Fibroblast of lung (primary cell): ENCODE measurements at places on chromosomes 12 and 14. TPM values are rescaled to one million over a fixed set of nuclear protein-coding genes. Genes with fewer than 3 reads are reported as not detected.

- no peaks in the 10 kb centered on the region for H3K4me1 ChIP-seq
- H3K27me3 ChIP-seq: no peaks in the 10 kb centered on the region
- no peak overlapping the region for H3K4me3 ChIP-seq
- H3K36me3 ChIP-seq: no peaks in the 10 kb centered on the region
- no peak for DNase-seq
These were observed 125.0 kb upstream of the DYRK2 start for GRCh38 chr12:67523538-67523937.

DNA sequence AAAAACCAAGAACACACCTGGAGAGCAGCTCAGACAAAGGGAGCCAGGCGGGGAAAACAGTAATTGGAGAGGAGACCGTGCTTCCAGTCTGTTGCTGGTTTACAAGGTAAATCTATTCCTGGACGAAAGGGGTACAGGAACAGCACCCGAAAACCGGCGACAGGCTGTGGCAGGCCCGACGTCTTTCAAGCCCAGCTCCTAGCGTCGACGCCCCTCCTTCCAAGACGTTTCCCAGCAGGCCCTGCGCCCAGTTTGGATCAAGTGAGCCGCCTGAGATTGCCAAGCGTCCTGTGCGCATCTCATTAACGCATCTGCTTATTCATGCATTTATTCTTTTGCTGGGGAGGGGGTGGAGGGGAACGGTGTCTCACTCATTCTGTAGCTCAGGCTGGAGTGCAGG is 1.4 kb downstream of the C12orf56 start:
- peaks cover 2% of the 10 kb centered on the region for H3K4me1 ChIP-seq
- no peak for DNase-seq
- H3K27me3 ChIP-seq: no peaks in the 10 kb centered on the region
- no peak overlapping the region for H3K27ac ChIP-seq

- H3K4me1 ChIP-seq: no peaks in the 10 kb centered on the region
- no peaks in the 10 kb centered on the region for H3K36me3 ChIP-seq
- H3K27ac ChIP-seq: no peak overlapping the region
These were observed 40.8 kb downstream of the PAX9 start for GRCh38 chr14:36702474-36702873.

GRCh38 chr12:125100551-125101434 is 35.6 kb downstream of the AACS start:
- H3K27ac ChIP-seq: no peak overlapping the region
- peaks cover 7% of the 10 kb centered on the region for H3K36me3 ChIP-seq
- no peaks in the 10 kb centered on the region for H3K4me1 ChIP-seq
- DNase-seq: no peak
- no peak overlapping the region for H3K4me3 ChIP-seq

- H3K4me3 ChIP-seq: no peak overlapping the region
- no peaks in the 10 kb centered on the region for H3K27me3 ChIP-seq
- no peak for DNase-seq
- H3K36me3 ChIP-seq: no peaks in the 10 kb centered on the region
- no peak overlapping the region for H3K27ac ChIP-seq
These were observed 49.0 kb upstream of the DIO3 start for GRCh38 chr14:101512376-101512695.

- H3K27me3 ChIP-seq: no peaks in the 10 kb centered on the region
- H3K4me1 ChIP-seq: no peaks in the 10 kb centered on the region
- H3K36me3 ChIP-seq: no peaks in the 10 kb centered on the region
- H3K27ac ChIP-seq: no peak overlapping the region
- no peak overlapping the region for H3K4me3 ChIP-seq
- no peak for DNase-seq
These were observed 46.1 kb downstream of the DIO2 start for GRCh38 chr14:80164991-80165721.

GRCh38 chr14:32477396-32477795 is 148.3 kb downstream of the AKAP6 start:
- no peaks in the 10 kb centered on the region for H3K27me3 ChIP-seq
- no peaks in the 10 kb centered on the region for H3K36me3 ChIP-seq
- H3K4me3 ChIP-seq: no peak overlapping the region
- H3K27ac ChIP-seq: no peak overlapping the region
- H3K4me1 ChIP-seq: peaks cover 4% of the 10 kb centered on the region

GRCh38 chr12:32139064-32139421 is 32.4 kb downstream of the BICD1 start:
- no peak overlapping the region for H3K4me3 ChIP-seq
- peak overlapping the region; percentile 54 for H3K27ac ChIP-seq
- no peaks in the 10 kb centered on the region for H3K27me3 ChIP-seq
- no peaks in the 10 kb centered on the region for H3K36me3 ChIP-seq
- peak; percentile 69 for DNase-seq

DNA sequence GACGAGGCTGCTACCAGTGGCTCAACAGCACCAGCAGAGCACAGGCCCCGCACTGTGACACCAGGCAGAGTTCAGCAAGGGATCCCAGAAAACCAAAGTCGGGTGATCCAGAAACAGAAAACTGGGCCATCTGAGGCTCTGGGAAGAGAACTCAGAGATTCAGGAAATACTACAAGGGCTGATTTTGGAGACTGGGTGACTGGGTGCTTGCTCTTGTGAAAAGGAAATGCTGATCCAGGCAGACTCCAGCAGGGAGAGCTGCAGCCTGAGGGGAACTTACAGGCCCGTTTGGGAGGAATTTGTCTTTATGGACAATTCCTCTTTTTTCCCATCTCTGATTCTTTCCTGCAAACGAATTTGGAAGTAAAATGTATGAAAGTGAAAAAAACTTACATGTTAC is 28.2 kb downstream of the FOXN3 start:
- no peaks in the 10 kb centered on the region for H3K36me3 ChIP-seq
- peak; percentile 50 for DNase-seq
- H3K4me3 ChIP-seq: no peak overlapping the region
- H3K27ac ChIP-seq: no peak overlapping the region

EIF2S1 gene
- total RNA-seq: 152 and 180 TPM in 2 replicates

KSR2 gene
- total RNA-seq: not detected in 2 replicates

GRCh38 chr14:72155379-72155993 is 223.3 kb downstream of the RGS6 start:
- no peak for DNase-seq
- H3K27me3 ChIP-seq: no peaks in the 10 kb centered on the region
- H3K27ac ChIP-seq: no peak overlapping the region
- no peaks in the 10 kb centered on the region for H3K4me1 ChIP-seq
- no peak overlapping the region for H3K4me3 ChIP-seq

- peak overlapping the region; percentile 88 for H3K27ac ChIP-seq
- DNase-seq: peak; percentile 63
- H3K27me3 ChIP-seq: peaks cover 5% of the 10 kb centered on the region
- H3K4me3 ChIP-seq: peak overlapping the region; percentile 99
- no peaks in the 10 kb centered on the region for H3K36me3 ChIP-seq
- peaks cover 4% of the 10 kb centered on the region for H3K4me1 ChIP-seq
These were observed 595 bp upstream of the METAP2 start for GRCh38 chr12:95473231-95473883.

- H3K27me3 ChIP-seq: no peaks in the 10 kb centered on the region
- H3K4me3 ChIP-seq: no peak overlapping the region
- no peaks in the 10 kb centered on the region for H3K36me3 ChIP-seq
- no peak overlapping the region for H3K27ac ChIP-seq
These were observed 163.2 kb downstream of the DYRK2 start for GRCh38 chr12:67811437-67812361.

DBX2 gene
- total RNA-seq: not detected in 2 replicates

- no peaks in the 10 kb centered on the region for H3K27me3 ChIP-seq
- no peak for DNase-seq
- H3K36me3 ChIP-seq: no peaks in the 10 kb centered on the region
- no peak overlapping the region for H3K27ac ChIP-seq
- H3K4me3 ChIP-seq: no peak overlapping the region
These were observed 122.3 kb upstream of the ATF1 start for GRCh38 chr12:50641566-50641965.

KERA gene
- not detected in 2 replicates for total RNA-seq

- H3K27me3 ChIP-seq: no peaks in the 10 kb centered on the region
- no peak overlapping the region for H3K27ac ChIP-seq
- DNase-seq: no peak
- no peaks in the 10 kb centered on the region for H3K4me1 ChIP-seq
- H3K4me3 ChIP-seq: no peak overlapping the region
These were observed 71.6 kb downstream of the OTOGL start for GRCh38 chr12:80170915-80171314.

- H3K4me1 ChIP-seq: no peaks in the 10 kb centered on the region
- H3K27me3 ChIP-seq: no peaks in the 10 kb centered on the region
- no peak overlapping the region for H3K4me3 ChIP-seq
- DNase-seq: peak; percentile 53
- no peak overlapping the region for H3K27ac ChIP-seq
These were observed 41.2 kb downstream of the YLPM1 start for GRCh38 chr14:74804219-74804825.

GRCh38 chr14:69543341-69544115 is 31.1 kb downstream of the CCDC177 start:
- peak; percentile 93 for DNase-seq
- peaks cover 2% of the 10 kb centered on the region for H3K4me1 ChIP-seq
- no peaks in the 10 kb centered on the region for H3K36me3 ChIP-seq

KRT73 gene
- total RNA-seq: not detected in 2 replicates
